ENCODE measurements at places on chromosomes 1 and 21. TPM values are rescaled to one million over a fixed set of nuclear protein-coding genes. Genes with fewer than 3 reads are reported as not detected.

The KRTAP10-7 gene
- not detected for total RNA-seq

The WNT4 gene
- 3.7 TPM for total RNA-seq

The NBPF10 gene
- 2.9 TPM for total RNA-seq

The SYPL2 gene
- total RNA-seq, result 0.09 TPM

- no peak for DNase-seq
Observed at GRCh38 chr1:225581186-225581585, 71.7 kb downstream of the ENAH start.

DNA sequence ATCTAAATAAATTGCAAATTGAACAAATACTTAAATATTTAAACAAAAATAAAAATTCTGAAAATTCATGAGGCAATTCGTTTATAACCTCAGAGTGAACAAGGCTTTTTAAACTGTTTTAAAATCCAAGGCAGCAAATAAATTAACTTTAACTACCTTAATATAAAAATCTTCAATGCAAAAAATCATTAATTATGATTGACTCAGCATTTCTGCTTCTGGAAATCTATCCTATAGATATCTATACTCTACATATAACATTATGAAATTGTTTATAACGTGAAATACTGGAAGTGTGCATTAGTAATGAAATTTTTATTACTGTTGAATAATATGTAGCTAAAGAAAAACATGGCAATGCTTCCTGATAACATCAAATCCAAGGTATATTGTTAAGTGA, 92.4 kb downstream of the ADAMTS1 start:
- no peak for DNase-seq

The SLC45A3 gene
- total RNA-seq, result 1.3 TPM

GRCh38 chr1:58979086-58979485, 195.2 kb upstream of the JUN start:
- DNase-seq, result no peak

- no peak for DNase-seq
Observed at GRCh38 chr1:213287987-213288386, 236.9 kb downstream of the RPS6KC1 start.

DNA sequence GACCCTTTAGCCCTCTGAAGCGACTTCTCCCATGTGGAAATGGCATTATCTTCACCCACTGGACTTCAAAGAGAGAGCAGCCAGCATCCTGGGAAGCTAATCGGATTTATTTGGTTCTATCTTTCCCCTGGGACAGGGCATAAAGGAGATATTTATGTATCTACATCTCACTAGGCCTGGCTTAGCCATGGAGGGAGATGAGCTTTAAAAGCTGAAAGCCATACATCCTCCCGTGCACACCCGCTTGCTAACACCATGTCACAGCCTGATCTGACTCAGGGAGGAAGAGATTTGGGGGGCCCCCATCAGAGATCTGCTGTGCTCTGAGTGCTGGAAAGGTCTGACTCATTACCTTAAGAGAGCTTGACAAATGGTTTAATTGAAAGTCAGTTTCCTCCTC, 155.9 kb downstream of the PLXNA2 start:
- DNase-seq, result no peak

DNA sequence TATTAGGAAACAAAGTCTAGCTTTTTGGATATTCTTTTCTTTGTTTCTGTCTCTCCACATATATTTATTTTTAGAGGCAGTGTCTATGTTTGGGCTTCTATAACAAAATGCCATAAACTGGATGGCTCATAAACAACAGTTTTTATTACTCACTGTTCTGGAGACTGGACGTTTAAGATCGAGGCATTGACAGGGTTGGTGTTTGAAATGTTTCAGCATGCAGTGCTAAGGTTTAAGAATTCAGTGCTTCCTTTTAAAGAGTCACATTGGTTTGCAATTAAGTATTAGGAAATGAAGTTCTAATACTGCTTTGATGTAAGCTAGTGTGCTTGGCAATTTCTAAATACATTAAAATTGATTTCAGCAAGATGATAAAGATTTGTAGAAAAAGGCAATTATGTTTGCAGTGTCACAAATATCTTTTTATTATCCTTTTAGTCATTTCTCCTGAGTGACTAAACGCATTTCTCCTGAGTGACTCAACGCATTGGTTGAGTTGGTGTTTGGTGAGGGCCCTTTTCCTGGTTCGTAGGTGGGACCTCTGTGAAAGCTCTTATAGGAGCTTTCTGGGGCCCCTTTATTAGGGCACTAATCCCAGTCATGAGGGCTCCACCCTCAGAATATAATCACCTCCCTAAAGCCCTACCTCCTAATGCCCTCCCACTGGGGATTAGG, 317.0 kb downstream of the USP25 start:
- no peak for DNase-seq

GRCh38 chr1:230261928-230262650, 164.0 kb downstream of the PGBD5 start:
- DNase-seq, result no peak

The CCDC27 gene
- not detected for total RNA-seq

- no peak for DNase-seq
Observed at GRCh38 chr1:221886743-221887414, 145.0 kb upstream of the DUSP10 start.

The CGN gene
- total RNA-seq, result 4.6 TPM

The TBX19 gene
- total RNA-seq, result 1.00 TPM

DNA sequence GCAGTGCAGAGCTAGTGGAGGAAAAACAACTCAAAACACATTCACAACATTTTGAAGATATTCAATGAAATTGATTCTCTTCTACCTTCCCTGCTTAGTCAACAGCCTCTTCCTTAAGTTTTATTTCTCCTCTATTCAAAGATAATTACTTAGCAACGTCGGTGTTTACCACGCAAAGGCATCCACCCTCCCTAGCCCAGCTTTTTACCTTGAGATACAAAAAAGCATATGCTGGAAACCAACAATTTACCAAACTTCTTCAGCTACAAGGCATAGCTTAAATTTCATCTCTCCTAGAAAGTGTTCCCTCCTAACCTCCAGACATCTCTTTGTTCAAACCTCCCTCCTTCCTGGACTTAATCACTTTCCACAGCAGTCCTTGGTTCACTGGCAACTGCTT, 102.8 kb upstream of the SOD1 start:
- DNase-seq, result no peak

DNA sequence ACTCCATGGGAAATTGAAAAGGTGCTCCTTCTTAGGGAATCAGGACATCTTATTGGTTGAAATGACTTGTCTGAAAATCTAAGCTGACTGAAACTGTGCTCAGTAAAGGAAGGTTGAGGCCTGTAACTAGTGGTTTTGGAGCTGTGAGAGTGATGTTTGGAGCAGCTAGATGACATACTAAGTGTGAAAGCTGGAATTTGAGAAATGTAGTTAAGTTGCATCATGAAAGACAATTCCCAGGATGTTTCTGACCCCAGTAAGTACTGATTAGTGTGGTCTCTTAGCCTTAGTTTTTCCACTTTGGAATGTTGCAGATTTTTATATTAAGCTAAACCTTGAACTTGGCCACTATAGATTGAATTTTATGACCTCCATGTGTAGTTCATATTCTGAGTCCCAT, 154.9 kb downstream of the PAPPA2 start:
- no peak for DNase-seq

- DNase-seq, result no peak
Observed at GRCh38 chr1:218402786-218403120, 57.6 kb downstream of the TGFB2 start.

DNA sequence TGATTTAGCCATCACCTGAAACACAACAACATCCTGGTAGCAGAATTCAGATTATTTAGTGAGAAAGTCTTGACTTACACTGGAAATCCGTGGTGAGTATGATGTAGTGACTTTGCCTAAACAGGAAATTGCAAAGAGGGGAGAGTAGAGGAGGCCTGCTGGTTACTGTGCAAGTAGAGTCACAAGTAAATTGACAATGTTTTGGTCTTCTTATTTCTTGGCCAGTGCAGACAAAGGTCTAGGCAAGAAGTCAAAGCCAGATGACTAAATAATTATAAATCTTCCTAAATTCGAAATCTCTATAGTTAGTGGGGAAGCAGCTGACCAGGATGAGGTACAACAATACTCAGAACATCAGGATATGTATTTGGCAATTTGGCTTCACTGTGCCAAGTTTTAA, 159.5 kb upstream of the KCTD3 start:
- DNase-seq, result no peak

- DNase-seq, result no peak
Observed at GRCh38 chr1:20697563-20697962, 20.2 kb downstream of the KIF17 start.

- DNase-seq, result no peak
Observed at GRCh38 chr1:42931108-42931539, 27.5 kb downstream of the SLC2A1 start.

- no peak for DNase-seq
Observed at GRCh38 chr21:43827015-43827611, 37.7 kb downstream of the RRP1 start.

The AMY1B gene
- not detected for total RNA-seq

DNA sequence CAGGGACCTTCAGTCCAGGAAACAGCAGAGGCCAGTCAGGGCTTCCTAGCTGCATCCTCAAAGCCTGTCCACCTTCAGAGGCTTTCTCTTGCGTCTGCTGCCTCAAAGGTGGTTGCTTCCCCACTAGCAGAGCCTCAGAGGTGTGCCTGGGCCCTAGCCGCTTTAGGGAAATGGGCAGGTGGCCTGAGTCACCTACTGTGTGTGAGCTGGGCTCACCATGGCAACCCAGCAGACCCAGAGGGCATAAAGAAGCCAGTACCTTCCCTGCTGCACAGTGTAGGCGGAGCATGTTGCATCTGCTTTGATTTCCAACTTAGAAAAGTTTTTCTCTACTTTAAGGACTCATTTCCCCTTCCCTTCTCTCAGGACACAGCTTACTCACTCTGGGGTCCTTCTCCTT, 12.5 kb downstream of the SLC9A1 start:
- no peak for DNase-seq

DNA sequence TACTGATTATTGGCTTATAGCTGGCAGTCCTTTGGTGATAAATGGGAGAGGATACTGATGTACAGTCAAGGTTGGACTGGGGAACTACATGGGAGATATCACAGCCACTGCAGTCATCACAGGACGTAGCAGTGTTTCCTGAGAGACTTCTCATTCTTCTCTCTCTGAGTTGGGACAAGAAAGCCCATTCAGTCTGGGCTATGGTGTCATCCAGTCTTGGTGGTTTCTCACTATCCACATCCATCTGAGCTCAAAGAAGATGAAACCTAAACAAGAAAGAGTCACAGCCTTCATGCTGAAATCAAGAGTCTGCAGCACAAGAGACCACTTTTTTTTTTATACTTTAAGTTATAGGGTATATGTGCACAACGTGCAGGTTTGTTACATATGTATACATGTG, 12.8 kb upstream of the CD53 start:
- DNase-seq, result no peak

GRCh38 chr1:208127792-208128529, 116.2 kb downstream of the PLXNA2 start:
- DNase-seq, result peak; percentile 48

DNA sequence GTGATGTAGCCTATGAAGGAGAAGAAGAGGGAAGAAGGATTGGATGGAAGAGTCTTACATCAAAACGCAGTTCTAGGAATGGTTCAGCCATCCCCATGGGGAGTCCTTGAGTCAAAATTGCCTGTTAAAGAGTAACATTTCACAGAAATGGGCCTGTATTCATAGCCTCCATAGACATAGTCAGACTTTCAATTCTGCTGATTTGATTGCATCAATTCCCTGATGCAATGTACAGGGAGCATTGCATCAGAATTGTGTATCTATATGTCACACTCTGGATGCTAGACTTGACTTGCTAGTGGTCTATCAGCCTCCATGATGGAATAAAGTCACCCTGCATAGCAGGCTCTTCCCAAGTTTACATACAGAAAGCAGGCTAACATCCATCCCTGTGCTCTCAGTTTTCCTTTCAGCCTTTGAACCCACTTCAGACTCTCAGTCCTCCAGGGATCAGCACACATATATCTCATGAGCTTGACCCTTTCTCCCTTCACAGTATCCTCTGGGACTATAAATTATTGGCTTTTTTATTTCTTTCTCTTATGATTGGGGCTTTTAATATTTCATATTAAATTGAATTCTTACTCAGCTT, 1111.7 kb upstream of the B3GALT2 start:
- DNase-seq, result no peak

The ELOVL1 gene
- total RNA-seq, result 5.0 TPM

The ATF3 gene
- 1.5 TPM for total RNA-seq

The CRYAA gene
- not detected for total RNA-seq

The C1QC gene
- total RNA-seq, result 8.4 TPM

The ZNF648 gene
- 0.82 TPM for total RNA-seq
